Stimulated activated naive CD4-positive, alpha-beta T cell treated with Interleukin-2 at 50 U/mL for 16 hours (primary cell): ENCODE measurements at places on chromosomes 7 and 10.

DNA sequence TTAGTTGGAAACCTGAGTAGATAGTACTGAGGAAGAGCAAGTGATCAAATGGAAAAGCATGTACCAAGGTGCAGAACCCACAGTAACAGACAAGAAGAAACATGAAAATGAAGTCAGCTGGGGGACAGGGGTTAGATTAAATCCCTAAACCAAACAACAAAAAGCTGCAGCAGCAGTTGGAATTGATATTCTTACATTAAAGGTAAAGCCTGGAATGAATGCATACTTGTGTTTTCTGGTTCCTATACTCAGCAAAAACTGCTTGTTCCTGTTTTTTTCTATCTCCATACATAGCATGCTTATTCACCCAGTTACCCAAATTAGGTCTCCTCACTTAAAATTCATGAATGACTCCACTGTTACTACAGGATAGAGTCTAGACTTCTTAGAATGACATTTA lies 92.4 kb downstream of the TPST1 start:
- DNase-seq = no peak

DNA sequence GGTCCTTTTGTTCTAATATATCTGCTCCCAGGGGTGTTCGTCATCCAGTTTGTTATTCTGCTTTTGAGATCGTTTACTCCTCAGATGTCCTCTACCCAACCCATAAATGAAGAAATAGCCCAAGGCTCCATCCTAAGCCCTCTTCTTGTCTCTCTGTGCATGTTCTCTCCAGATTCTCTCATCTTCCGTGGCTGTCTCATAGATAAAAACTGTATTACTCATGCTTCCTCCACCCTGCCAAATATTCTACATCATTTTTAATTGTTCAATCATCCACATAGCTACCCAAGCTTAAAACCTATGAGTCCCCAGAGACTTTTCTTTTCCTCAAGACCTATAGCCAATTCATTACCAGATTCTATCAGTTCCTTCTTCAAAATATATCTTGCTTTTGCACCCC lies 44.9 kb downstream of the CAV1 start:
- DNase-seq = no peak

DNA sequence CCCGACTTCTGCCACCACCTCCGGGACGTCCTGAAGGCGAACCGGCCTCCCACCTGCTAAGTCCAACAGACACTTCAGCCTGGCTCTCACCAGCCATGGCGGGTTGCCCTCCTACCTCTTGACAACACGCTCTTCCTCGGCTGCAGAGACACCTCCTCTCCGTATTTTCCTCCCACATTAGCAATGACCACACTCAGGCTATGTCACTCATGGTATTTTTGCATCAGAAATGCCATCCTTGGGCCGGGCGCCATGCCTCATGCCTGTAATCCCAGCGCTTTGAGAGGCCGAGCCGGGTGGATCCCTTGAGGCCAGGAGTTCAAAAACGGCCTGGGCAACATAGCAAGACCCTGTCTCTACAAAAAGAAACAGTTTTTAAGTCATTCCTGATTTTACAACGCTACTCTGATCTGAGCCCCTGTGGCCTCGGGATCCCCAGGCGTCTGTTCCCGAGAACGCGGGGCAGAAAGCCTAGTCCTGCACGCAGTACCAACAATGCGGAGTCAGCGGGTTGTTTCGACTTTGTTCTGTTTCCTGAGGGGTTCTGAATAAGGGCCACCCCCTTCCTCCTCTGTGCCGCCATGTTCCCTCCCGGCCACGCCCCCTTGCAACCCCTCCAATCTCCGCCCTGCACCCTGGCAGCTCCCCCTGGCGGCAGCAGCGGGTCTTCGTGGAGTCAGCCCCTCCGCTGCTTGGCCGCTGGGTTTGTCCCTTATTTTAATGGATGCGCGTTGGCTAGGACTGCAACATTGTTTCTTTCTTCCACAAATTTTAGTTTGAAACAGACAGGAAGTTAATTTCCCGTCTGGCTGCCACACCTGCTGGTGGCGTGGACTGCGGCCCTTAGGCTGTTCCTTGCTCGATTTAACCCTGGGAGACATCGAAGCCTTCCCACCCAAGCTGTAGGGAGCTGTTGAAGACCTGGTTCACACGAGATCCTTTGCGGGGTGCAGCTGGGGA lies 9.7 kb upstream of the ZFAND2A start:
- DNase-seq = peak; percentile 61

DNA sequence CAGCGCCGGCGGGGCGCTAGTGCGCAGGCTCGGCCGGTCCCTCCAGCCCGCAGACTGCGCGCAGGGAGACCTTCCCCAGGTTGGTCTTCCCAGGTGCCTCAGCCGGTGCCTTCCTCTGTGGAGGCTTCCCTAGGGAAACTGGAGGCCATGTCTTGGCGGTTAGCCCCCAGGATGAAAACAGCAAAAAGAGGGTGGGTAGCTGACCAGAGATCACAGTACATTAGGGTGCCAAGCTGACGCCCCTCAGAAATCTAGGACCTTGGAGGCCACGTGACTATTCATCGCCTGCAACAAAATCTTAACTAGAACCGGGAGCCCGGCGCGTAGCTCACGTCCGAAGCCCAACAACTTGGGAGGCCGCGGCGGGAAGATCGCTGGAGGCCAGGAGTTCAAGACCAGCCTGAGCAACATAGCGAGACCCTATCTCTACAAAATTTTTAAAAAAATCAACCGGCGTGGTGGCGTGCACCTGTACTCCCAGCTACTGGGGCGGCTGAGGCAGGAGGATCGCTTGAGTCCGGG lies 327 bp upstream of the FIS1 start:
- no peak for DNase-seq

- DNase-seq = no peak
Measured at GRCh38 chr7:118478931-118479330, 254.4 kb downstream of the ANKRD7 start.

GRCh38 chr7:156684661-156685060 lies 44.1 kb downstream of the RNF32 start:
- no peak for DNase-seq

- DNase-seq = no peak
Measured at GRCh38 chr7:140214075-140214684, 37.4 kb upstream of the KDM7A start.

GRCh38 chr10:61280303-61280702 lies 172.9 kb downstream of the TMEM26 start:
- no peak for DNase-seq

DNA sequence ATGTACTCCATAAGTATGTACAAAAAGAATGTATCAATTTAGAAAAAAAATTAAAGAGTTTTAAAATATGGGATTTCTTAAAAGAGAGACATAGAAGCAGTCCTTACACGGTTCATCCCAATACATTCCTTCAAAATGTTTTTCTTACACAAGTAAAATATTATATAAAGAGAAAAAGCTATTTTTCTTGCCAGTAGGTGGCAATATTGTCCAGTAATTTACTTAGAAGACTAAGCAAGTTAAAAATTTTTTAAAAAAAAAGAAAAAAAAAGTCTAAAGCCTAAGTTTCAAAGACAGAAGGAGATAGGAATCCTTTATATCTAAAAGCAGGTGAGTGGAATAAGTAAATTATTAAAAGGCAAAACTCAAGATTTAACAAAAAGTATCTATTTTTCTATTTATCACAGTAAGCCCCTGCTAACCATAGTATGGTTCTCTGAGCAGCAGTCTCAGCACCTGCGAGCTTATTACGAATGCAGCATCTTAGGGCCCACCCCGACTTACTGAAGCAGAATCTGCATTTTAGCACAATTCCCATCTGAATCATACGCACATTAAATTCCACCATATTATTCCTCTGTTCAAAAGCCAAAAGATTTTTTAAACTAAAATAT lies 240.6 kb downstream of the DGKI start:
- no peak for DNase-seq

- DNase-seq = no peak
Measured at GRCh38 chr10:34768261-34768971, 46.7 kb downstream of the PARD3 start.

DNA sequence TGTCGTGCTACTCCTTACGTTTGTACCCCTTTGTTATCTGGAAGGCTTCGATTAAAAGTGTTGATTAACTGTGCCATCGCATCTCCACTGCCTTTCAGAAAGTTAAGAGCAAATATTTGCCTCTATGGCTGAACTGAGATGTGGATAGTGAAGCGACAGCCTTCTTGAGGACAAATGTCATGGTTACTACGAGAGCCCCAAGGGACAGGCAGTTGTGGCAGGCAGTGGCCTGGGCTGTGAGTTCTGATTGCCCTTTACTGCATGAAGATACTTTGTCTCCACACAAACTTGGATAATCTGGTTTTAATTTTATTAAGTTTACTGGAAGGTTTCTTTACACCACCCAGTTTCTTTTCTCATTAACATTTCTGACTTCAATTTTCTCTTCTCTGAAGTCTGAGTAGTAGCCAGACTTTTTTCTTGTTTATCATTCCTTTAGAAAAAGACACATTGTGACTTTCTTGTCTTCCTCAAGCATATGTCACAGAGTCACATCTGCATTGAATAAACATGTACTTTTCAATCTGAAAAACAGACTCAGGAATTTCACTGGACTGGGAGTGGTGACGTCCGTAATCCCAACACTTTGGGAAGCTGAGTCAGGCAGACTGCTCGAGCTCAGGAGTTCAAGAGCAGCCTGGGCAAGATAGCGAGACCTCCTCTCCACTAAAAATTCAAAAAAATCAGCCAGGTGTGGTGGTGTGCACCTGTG lies 1.5 kb downstream of the TAS2R41 start:
- DNase-seq = no peak

DNA sequence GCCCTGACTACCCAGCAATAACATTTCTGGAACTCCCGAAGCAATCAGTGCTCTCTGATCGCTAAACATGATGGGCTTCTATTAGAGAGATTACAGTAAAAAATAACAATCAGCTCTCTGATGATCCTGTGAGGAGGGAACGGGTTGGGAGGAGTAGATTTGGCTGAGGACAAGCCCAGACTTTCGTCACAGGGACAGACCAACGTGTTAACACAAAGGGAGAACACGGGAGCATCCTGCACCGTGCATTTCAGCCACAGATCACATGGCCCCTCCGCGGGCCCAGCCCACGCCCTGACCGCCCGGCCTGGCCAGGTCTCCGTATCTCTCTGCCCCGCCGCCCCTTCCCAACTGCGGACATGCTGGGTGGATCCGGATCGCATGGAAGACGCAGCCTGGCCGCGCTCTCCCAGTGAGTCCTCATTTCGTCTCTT lies 95.0 kb upstream of the AGBL3 start:
- no peak for DNase-seq

DNA sequence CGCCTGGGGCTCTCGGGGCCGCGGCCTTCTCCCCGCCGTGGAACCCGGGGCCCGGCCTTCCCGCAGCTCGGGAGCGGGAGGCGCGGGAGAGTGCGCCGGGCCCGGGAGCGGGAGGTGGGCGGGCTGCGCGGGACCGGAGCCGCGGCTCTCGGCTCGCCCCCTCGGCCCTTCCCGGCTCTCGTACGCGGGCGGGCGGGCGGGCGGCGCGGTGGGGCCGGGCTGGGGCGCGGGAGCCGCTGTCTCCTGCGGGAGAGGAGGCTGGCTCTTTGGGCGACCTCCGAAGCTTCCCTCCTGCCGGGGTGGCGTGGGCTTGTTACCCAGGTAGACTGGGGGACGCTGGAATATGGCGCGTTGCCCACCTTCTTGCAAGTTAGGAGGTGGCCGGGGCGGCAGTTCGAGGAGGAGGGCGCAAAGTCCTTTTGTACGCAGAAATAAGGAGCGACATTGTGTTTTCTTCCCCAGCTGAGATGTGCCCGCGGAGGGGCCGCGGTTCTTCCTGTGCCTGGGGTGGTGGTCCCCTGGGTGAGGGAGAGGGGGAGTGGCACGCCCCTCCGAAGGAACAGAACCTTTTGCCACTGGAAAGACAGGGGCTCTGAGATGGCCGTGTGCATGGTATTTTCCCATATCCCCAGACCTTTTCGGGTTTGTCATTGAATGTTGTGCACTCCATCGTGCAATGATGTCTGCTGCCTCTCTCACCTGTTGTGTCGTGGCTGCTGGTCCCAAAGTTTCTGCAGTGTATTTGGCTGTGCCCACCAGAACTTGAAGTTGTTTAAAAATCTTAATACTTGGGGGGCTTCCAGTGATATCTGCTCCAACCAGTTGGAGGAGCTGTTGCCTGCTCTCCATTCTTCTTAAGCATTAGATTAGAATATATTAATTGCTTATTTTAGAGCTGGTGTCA lies 844 bp downstream of the NRF1 start:
- peak; percentile 18 for DNase-seq

DNA sequence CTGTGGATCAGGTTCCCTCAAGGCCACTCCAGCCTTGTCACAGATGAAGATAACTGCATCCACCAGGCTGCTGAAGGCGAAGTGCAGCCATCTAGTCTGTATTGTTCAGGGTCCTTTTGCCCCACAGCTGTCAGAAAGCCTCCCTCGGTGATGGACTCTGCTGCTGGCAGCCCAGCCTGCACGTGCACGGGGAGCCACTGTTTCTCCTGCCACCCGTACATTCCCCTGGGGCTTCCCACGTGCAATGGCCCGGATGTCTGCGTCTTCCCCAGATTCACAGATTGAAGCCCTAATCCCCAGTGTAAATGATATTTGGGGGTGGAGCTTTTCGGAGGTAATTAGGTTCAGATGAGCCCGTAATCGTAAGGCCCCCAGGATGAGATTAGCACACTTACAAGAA lies 46.6 kb upstream of the VIPR2 start:
- DNase-seq = no peak

GRCh38 chr7:89761173-89761572 lies 393.1 kb upstream of the STEAP1 start:
- no peak for DNase-seq

GRCh38 chr7:108328174-108328651 lies 128.0 kb downstream of the NRCAM start:
- no peak for DNase-seq

- no peak for DNase-seq
Measured at GRCh38 chr10:25974897-25975459, 40.9 kb downstream of the MYO3A start.

DNA sequence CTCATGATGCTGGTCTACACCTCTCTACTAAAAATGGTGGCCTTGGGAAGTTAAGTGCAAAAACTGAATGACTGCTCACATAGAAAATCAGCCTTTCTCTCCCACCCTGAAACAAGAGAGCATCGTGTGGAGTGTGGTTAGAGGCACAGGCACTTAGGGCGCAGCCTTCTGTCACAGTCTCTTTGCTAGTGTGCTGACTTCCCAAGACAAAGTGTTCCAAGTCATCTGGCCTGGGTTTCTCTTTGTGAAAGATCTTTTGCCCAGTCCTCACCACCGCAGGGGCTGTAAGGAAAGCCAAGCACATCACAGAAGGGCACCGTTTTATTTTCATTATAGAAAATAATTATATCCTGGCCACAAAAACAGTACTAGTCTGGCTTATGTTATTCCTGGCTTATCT lies 12.5 kb downstream of the STN1 start:
- no peak for DNase-seq

DNA sequence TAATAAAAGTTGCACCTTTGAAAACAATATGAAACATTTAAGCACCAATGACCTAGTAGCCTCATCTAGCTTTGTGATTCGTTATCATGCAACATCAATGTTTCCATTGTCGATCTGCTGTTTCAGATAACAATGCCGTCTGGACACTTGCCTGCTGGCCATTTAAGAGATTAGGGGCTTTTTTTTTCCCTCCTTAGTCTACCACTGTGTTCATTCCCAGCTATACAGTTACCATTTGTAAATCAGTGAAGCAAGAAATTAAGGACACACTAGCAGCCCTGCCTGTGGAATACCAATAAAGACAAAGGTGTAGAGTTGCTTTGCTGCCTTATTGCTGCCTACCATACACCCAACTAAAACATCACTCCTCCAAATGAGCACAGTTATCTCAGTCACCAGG lies 37.6 kb upstream of the MYO3A start:
- no peak for DNase-seq
